AG04449 (cell line): ENCODE measurements at places on chromosomes 2 and 18.

GRCh38 chr2:227862227-227862740 is 9.1 kb upstream of the DAW1 start:
- DNase-seq = no peak

DNA sequence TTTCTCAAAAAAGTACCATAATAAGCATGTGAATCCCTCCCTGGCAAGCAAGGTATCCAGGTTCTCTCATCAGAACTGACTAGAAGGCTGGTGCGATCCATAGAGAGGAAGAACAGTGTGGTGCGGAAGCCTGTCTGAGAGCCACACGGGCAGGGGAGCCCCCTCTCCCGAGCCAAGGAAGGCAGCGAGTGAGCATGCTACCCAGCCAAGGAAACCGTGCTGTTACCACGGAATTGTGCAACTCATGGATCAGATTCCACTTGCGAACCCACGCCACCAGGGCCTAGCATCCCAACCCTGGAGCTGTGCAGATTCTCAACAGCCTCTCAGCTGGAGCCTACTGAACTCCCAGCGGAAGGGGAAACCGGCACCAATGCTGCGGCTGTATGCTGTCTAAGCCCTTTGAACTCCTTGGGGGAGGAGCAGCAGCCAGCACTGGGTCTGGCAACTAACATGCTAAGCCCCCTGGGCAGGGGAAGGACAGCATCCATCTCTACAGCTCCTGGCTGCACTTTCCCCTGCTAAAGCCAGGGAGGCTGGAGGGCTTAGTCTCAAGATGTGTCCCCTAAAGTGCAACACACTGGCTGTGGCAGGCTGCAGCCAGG is 823.1 kb downstream of the EPHA4 start:
- DNase-seq = no peak

- DNase-seq = peak; percentile 44
Observed at GRCh38 chr2:238285653-238286082, 2.7 kb downstream of the PER2 start.

- DNase-seq = no peak
Observed at GRCh38 chr2:33265584-33266338, 210.7 kb upstream of the RASGRP3 start.

- DNase-seq = no peak
Observed at GRCh38 chr2:231397011-231397927, 1.8 kb downstream of the B3GNT7 start.
